ENCODE measurements at places on chromosomes 5 and 9.

GRCh38 chr5:74153255-74153790, 487.2 kb downstream of the ENC1 start:
- DNase-seq = no peak

DNA sequence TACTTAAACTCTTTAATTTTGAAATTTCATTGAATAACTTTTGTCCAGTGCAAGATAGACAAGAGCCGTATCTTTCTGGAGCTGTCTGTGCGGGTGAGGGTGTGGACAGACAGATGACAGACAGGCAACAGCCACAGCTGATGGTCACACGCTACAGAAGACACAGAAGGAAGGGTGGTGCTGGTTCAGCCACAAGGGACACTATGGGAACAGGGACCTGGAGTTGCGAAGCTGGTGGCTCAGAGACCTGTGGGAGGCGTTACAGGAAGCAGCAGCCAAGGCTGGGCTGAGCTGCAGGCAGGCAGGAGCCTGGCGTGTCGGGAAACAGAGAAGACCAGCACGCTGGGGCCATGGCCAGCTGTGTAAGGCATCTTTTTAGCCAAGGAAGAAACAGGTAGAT, 104.4 kb downstream of the WNK2 start:
- peak; percentile 90 for DNase-seq

GRCh38 chr9:90095682-90096081, 490.9 kb downstream of the GADD45G start:
- DNase-seq = no peak

GRCh38 chr5:98569288-98569687, 204.2 kb upstream of the RGMB start:
- no peak for DNase-seq

GRCh38 chr9:74800226-74800625, 87.5 kb downstream of the TRPM6 start:
- no peak for DNase-seq

GRCh38 chr5:23591250-23591649, 83.8 kb downstream of the PRDM9 start:
- DNase-seq = no peak

DNA sequence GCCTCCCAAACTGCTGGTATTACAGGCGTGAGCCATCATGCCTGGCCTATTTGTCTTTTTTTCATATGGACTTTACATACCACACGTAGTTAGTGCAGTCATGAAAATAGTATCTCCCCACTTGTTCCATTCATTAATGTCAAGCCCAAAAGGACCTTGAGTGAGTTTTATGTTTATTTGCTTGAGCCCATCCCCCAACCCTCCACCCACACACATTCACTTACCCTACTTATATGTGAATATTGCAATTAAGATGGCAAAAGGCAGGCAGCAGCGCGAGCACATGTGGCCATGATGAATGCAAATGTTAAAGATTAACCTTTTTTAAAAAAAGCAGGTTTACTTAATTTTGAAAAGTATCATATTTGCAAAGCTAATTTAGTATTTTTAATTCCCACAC, 24.9 kb upstream of the PIK3R1 start:
- DNase-seq = peak; percentile 64

- no peak for DNase-seq
Measured at GRCh38 chr5:172901788-172902496, 57.3 kb upstream of the RPL26L1 start.

DNA sequence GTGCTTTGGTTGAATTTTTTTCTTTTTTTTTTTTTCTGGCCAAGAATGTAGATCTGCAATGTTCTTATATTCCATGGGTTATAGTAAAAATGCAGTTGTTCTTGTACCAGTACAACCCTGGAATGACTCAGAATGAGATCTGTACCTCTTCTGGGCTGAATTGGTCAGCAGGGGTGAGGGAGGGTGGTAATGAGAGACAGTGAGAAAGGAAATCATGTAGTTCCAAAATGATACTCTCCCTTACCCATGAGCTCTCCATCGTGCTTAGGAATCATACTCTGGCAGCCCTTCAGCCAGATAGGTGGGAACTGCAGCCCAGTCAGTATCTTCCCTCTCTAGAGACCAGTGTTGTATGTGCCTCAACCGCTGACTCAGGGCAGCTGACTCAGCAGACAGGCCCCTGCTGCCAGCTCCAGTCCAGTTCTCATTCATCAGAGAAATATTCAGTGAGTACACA, 2.1 kb upstream of the GLIS3 start:
- no peak for DNase-seq

- no peak for DNase-seq
Measured at GRCh38 chr9:129328355-129329042, 150.4 kb upstream of the IER5L start.

DNA sequence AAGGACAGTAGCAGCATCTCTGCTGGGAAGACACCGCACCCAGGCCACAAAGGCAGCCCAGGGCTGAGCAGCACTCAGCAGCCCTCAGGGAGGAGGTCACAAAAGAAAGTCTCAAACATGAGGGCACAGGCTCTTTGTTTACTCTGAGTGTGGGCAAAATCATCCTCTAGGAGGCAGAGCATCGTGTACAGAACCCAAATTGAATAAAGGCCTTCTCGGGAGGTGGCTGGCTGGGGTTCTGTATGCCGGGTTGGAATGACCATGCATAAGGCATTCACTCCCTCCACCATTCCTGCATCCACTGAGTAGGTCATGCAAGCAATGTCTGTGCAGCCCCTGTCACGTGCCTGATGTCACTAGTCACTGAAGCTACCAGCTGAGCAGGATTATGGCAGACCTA, 412.8 kb downstream of the SPOCK1 start:
- DNase-seq = no peak

All from esophagus muscularis mucosa (tissue), 4 donors.